ENCODE measurements at places on chromosomes 1 and 21.

DNA sequence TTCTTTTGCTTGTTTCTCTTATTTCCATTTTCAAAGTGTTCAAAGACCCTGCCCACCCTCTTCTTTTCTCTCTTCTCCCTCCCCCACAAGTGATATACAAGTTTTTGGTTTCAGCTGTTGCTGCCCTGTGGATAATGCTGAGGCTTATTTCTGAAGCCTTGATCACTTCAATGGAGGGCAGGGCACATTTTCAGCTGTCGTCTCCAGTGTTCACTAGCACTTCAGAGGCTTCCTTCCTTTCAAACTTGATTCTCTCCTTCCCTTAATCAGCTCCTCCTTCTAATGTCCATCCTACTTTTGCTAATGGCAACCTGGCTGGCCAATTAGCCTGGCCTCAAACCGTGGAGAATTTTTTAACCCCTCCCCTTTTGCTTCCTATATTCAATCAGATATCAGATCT, 435.7 kb upstream of the RUNX1 start:
- no peak for DNase-seq

GRCh38 chr1:20400341-20401177, 85.5 kb downstream of the CAMK2N1 start:
- no peak for DNase-seq

DNA sequence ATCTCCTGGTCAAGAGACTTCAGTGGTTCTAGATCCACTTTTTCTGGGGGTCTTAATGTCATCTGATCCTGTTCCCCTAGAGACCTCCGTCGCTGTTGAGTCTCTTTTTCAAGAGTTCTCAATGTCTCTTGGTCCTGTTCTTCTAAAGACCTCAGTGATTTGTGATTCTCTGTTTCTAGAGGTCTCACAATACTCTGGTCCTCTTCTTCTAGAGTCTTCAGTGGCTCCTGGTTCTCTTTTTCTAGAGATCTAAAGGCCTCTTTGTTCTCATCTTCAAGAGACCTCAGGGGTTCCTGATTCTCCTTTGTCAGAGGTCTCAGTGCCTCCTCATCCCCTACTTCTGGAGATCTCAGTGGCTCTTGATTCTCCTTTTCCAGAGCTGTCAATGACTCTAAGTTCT, 5.4 kb downstream of the NES start:
- no peak for DNase-seq

DNA sequence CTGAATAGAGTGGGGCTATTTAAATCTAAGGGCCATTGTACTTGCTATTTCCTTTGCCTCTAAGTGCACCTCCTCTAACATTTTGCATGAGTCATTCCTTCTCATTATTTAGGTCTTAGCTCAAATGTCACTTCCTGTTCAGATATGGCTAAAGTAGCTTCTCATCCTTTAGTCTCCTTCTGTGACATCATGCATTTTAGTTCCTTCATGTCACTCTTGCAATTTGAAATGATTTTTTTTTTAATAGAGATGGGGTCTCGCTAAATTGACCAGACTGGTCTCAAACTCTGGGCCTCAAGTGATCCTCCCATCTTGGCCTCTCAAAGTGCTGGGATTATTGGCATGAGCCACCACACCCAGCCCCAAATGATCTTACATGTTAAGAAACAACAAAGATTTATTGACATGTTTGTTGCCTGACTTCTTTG, 6.6 kb downstream of the TBX19 start:
- no peak for DNase-seq

- DNase-seq: no peak
These were observed 68.1 kb downstream of the PHTF1 start for GRCh38 chr1:113691184-113691583.
